ENCODE measurements at places on chromosomes 4 and X.

- no peak for DNase-seq
Observed at GRCh38 chrX:72604705-72605104, 32.1 kb upstream of the HDAC8 start.

DNA sequence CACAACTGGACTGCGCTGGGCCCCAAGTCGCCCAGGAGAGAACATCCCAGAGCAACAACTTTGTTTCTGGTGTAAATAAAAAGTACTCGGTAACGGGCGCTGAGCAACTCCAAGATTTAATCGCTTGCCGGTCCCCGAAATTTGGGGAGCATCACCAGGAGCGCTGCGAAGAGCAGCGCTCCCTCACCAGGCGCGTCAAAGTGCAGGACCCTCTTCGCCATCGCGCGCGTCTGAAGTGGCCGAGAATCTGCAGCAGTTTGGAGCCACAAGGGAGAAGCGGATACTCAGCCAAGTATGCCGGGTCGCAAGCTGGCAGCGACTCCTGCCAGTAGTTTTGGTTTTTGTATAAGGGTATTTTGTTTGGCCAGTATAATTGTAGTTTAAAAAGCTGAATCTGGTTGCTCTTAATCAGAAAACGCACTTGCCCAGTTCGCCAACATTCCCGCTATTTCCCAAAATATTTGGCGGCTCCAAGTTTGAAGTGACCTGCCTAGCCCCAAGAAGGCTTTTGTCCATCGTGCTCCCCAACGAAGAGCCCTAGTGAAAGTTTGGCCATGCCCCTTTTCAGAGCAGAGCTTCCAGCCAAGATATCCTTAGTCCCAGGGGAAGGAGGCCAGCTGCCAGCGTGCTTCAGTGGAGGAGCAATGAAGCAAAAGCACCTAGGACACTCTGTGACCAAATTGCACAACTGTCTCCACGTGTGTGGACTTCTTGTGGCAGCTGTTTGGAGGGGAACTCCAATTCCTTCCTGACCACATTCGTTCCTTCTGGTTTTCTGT, 557 bp upstream of the KDR start:
- DNase-seq, result no peak

GRCh38 chrX:39729981-39730661, 367.6 kb downstream of the BCOR start:
- DNase-seq, result no peak

- no peak for DNase-seq
Observed at GRCh38 chr4:42732776-42733175, 75.9 kb upstream of the ATP8A1 start.

- DNase-seq, result peak; percentile 48
Observed at GRCh38 chr4:143178923-143179322, 5.8 kb upstream of the USP38 start.

GRCh38 chrX:10111364-10112148, 45.2 kb upstream of the CLCN4 start:
- no peak for DNase-seq

DNA sequence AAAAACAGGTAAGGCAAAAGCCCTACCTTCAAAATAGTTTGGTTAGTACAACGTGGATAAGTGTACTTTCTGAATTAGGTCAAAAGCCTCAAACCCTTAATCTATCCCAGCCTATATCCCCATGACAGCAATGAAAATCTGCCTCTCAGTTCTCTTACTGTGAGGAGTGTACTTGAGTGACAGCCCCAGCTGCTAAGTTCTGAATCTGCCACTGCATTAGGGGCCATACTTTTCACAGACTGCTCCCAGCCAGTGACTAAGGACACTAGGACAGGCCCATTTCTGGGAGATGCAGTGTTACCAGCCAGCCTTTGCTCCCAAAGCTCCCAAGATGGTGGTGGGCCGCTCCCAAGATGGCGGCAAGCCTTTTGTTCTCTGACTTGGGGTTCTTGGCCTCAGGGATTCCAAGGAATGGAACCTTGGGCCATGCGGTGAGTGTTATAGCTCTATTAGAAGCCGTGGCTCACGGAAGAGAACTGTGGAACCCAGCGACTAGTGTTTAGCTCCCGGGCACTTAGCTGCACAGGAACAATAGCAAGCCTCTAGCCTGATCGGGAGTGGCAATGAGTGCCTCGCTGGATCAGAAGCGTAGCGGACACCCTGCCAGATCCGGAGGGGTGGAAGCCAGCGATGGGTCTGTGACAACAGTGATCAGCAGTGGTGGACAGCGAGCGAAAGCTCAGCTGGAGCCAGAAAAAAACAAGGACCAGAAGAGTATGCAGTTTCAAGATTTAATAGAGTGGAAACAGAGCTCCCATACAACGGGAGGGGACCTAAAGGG, 175.6 kb upstream of the NRK start:
- DNase-seq, result no peak
